ENCODE measurements at places on chromosomes 11 and 22.

DNA sequence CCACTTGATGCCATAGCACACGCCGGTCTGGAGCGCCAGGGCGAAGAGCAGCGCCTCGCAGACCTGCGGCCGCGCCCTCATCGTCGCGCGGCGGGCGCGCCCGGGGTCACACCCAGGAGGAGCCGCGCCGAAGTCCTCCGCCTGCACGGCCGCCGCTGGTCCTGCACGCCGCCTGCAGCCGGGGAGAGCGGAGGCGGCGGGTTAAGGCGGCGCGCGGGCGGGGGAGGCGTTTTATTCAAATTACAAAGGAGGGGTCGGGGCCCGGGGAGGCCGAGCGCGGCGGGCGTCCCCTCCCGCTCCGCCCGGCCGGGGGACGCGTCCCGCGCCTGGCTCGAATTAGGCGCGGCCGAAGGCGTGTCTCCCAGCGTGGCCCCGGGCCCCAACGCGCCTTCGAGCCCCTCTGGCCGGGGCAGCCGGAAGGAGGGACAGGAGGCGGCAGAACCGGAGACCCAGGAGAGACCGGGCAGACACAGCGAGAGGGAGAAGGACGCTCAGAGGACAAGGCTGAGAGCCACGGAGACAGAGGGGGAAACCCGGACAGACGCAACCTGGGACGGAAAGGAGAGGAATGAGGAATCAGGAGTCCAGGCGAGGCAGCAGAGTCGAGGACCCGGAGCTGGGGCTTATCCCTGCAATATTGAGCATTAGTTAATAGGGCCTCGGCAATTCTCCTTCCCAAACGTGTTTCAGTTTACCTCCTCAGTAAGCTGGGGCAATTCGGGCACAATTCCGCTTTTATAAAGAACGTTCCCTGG lies at the start of gene WNT11:
Gene WNT11 (minus strand): TSS at position 176 of the 755 bp plus-strand sequence. CDS start 95 bp downstream, at position 81.
- DNase-seq, result peak; percentile 6

- DNase-seq, result no peak
Observed at GRCh38 chr22:49083607-49084006, 744.1 kb downstream of the BRD1 start.

DNA sequence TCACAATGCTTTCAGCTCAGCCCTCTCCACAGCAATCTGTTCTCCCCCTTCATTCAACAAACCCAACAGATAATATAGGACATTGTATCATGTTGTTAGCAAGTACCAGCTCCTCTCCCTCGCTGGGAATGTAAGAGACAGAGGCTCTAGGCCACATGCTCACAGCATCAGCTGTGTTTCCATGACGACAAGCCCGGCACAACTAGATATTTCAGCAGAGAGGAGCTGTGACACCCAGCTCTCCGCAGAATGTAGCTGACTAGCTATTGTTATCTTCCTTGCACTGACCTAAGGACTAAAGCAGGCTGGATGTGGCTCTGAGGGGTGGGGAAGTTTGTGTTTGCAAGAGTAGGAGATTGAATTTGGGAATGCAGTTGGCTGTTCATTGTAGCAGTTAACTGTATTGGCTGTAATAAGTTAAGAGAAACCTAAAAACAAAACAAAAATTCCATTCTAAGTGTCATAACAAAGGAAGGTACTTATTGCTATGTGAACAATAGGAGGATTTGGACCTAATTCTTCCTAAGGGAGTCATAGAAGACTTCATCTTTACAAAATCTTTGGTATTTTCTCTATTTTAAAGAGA lies 28.0 kb upstream of the RRAS2 start:
- peak; percentile 84 for DNase-seq

- no peak for DNase-seq
Observed at GRCh38 chr22:44926491-44927415, 83.1 kb downstream of the PHF21B start.

DNA sequence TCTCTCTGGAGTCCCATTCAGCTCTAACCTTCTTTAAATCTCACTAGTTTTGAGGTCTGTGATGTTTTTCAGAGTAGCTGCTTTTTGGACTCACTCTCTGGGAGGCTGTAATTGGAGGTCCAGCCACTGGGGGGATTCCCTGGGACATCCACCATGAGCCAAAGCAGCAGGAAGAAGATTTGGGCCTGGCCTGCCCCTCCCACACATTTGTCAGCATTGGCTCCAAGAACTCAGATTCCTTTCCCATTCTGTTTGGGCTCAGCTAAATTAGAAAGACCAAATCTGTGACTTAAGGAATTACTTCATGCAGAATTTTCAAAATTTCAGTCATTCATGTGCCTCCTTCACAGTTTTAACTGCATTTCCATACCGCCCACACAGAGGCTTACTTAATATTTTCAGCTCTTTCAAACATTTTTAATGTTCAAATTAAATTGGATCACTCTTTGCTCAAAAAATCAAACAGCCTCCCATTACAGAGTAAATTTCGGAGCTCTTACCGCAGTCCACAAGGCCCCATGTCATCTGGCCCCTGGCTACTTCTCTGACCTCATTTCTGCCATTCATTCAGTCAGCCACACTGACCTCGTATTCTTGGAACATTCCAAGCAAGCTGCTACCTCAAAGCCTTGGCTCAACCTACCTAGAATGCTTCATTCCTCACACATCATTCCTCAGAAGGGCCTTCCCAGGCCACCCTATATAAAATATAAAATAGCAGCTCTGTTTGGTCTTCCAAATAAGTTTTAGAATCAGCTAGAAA lies 54.5 kb upstream of the RRAS2 start:
- peak; percentile 56 for DNase-seq

GRCh38 chr11:7060868-7061267 lies 27.9 kb upstream of the RBMXL2 start:
- peak; percentile 44 for DNase-seq

- DNase-seq, result no peak
Observed at GRCh38 chr22:31917227-31917921, 27.0 kb upstream of the YWHAH start.

- DNase-seq, result no peak
Observed at GRCh38 chr11:72668629-72669347, 5.4 kb downstream of the PDE2A start.

DNA sequence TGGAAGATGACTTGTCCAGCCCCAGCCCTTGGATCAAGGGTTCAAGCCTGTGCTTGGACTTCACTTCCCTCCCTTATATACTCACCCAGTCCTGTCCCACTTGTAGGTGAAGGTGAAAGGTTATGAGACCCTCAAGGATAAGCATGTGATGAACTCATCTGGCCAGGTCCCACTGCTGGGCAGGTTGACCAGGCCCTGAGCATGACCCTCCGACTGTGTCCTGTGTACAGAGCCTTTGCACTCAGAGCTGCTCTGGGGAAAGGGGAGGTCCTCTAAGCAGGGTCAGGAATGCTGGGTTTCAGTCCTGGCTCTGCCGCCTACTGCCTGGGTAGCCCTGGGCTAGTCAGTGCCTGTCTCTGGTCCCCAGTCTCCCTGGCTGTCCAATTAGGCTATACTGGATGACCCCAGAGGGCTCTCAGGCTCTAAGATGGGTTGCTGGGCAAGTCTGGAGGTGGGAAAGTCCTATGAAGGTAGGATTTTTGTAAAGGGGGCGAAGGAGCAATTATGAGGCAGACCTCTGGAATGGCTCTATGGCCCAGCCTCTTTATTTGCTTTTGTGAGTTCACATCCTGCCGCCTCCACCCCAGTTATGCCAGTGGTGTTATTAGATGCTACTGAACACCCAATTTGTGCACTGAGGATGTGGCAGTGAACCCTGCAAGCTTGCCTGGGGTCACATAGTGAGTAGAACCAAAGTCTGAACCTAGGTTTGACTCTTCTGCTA lies 14.1 kb downstream of the DGAT2 start:
- no peak for DNase-seq

GRCh38 chr11:118275176-118275575 lies 11.1 kb upstream of the MPZL2 start:
- no peak for DNase-seq

GRCh38 chr11:71977743-71978418 lies 20.8 kb upstream of the IL18BP start:
- peak; percentile 65 for DNase-seq

DNA sequence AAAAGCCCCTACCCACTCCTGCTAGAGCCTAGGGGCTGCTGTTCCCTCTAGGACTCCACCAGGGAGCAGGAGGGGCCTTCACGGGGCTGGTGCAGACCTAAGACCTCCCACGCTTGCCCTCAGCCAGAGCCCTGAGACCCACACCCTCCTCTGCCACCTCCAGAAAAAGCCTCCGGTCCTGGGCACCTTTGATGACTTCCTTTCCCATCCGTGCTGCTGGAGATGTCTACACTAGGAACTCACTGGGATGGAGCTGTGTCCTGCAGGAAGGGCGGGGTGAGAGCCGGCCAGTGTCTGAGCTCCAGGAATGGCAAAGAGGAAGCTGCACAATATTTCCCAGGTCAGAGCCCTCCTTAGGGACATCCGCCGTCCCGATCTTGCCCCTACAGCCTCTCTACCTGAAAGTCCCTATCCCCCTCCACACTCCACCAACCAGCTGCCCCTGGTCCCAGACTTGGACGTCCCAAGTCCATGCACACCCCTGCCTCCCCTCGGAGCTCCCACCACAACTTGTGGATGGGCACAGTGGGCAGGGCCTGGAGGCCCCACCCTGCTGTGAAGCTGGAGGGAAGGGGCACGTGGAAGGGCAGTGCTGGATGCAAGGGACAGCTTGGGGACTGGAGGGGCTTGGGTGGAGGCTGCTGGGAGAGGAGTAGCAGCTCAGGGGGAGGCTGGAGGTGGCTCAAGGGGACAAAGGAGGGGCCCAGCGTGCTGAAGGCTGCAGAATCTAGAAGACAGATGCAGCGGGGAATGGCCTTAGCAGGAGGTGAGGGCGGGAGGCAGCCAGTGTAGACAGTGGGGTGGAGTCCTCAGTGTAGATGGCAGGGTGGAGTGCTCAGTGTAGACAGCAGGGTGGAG lies 13.5 kb upstream of the LRP5 start:
- no peak for DNase-seq

GRCh38 chr11:119891055-119891768 lies 162.2 kb upstream of the NECTIN1 start:
- DNase-seq, result no peak

DNA sequence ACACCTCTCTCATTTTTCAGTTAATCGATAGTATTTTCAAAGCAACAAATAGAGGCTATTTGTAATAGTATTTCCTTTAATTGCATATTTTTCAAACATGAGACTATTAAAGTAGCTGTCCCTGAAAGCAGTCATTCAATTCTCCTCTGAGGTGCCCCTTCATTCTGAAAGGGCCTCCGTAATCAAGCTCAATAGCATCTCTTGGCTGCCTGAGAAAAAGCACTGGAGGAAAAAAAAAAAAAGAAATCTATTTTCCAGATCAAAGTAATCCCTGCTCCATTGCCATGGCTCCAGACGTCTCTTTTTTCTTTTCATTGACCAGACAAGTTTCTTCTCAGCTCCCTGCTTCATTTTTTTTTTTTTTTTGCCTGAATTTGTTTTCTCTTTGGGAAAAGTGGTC lies 154.5 kb upstream of the BLID start:
- DNase-seq, result no peak

- no peak for DNase-seq
Observed at GRCh38 chr11:83464160-83464944, 178.2 kb upstream of the CCDC90B start.

DNA sequence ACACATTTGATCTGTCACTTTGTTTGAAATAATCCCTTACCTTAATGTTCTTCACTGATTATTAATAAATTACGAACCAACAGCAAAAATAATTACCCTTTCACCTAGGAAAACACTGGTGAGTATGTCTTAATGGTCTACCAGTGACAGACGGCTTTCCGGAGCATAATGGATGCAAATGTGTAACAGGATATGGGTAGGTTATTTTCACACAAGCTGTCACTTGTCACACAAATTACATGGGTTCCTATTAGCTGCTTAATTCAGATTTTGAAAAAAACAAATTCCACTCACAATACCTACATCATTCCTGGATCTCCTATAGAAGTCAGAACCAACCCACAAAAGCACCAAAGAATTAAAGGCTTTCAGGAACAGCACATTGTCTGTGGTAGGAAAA lies 127.9 kb downstream of the WT1 start:
- no peak for DNase-seq

DNA sequence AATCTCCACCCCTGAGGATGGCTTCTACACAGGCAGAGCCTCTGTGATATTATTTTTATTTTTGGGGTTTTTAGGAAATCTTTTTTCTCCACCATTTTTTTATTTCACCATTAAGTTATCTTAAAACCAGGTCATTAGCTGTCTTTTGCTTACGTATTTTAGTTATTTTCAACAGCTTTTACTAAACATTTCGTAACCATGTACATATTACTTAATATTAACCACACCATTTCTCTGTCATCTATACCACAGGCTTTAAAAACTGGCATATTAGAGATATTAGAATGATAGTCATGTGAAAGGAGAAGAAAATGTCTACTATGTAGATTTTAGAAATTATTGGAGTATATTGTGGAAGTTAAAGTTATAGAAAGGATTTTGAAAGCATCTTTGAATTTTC lies 37.4 kb downstream of the YAP1 start:
- no peak for DNase-seq

DNA sequence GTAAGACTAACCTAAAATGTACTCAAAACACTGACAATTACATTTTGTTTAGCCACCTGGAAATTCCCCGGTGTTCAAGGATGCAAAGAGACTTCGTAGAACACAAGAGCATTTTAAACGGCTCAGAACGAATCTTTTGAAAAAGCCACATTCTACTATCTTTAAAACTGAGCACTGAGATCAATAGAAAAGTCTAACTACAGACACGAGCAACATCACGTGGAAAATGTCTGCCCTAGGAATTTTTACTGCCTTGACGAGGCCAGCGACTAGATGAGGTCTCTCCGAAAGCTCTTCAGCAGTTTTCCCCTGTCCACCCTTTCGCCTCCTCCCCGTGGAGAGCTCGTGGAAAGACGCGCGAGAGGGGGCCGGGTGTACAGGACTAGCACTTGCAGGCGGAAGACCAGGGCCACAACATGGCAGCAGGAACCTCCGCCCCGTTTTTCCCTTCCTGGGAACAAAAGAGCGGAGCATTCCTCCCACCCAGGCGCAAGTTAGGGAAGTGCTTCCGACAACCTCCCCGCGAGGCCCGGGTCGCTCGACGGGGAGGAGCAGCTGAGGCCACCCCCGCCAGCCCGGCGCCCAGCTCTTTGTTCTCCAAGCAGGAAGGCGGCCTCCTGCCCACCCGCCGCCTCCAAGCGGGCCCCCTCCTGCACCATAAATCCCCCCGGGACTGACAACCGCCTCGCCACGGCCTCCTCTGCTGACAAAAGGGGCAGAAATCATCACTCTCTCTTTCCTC lies 1.1 kb downstream of the EIF4G2 start:
- DNase-seq, result peak; percentile 52

GRCh38 chr11:87092159-87092558 lies 54.4 kb downstream of the TMEM135 start:
- DNase-seq, result peak; percentile 67

GRCh38 chr11:124160986-124161385 lies 22.2 kb upstream of the OR10D3 start:
- DNase-seq, result no peak

GRCh38 chr11:36376009-36376887 lies 80.2 kb downstream of the PRR5L start:
- no peak for DNase-seq

- no peak for DNase-seq
Observed at GRCh38 chr11:3995307-3995706, 99.3 kb upstream of the RRM1 start.

GRCh38 chr11:1178906-1179305 lies 21.2 kb downstream of the MUC5AC start:
- DNase-seq, result no peak

- no peak for DNase-seq
Observed at GRCh38 chr11:69387409-69387885, 93.5 kb downstream of the MYEOV start.

All from fibroblast of lung (primary cell).